ENCODE measurements at places on chromosomes 13 and 19.

DNA sequence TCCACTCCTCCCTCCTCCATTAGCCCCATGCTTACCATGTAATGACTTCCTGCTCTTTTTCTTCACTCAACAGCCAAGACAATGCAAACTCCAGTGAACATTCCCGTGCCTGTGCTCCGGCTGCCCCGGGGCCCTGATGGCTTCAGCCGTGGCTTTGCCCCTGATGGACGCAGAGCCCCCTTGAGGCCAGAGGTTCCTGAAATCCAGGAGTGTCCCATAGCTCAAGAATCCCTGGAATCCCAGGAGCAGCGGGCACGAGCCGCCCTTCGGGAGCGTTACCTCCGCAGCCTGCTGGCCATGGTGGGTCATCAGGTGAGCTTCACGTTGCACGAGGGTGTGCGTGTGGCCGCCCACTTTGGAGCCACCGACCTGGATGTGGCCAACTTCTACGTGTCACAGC, 2.9 kb upstream of the PPP1R37 start:
- DNase-seq = no peak

GRCh38 chr19:4831304-4831978, at the start of gene TICAM1:
TSS of gene TICAM1 (minus strand) at chr19:4831712. CDS start at chr19:4818377, 13,335 bp downstream.
- peak; percentile 66 for DNase-seq

- no peak for DNase-seq
Measured at GRCh38 chr13:94020833-94021232, 458.6 kb downstream of the DCT start.

DNA sequence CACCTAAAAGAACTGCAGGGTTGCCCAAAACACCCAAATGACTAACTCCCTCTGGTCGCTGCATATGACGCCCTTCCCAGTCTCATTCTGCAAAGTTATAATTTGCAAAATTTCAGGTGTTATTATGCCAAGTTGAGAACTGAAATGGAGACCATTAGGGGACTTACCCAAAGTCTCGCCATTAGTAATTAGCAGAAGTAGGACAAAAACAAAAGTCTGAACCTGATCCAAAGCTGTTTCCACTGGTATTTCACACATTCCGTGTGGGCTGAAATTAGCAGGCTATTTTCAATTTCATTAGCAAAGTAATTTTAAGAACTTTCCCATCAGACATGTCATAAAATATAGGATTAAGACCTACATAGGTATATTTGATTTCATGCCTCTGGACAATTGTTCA, 6.8 kb downstream of the RUBCNL start:
- DNase-seq = no peak
